ENCODE measurements at places on chromosomes 1 and 21.

DNA sequence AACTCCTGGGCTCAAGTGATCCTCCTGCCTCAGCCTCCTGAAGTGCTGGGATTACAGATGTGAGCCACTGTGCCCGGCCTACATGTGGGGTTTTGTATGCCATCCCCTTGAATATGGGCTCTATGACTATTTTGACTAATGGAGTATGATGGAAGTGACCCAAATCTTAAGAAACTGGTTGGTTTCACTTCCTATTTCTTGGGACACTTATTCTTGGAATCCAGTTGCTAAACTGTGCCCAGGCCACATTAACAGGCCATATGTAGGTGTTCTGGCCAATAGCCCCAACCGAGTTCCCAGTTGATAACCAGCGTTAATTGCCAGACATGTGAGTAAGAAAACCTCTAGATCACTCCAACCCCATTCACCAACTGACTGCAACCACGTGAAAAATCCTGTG, 36.3 kb upstream of the CLIC4 start:
- no peak for DNase-seq

DNA sequence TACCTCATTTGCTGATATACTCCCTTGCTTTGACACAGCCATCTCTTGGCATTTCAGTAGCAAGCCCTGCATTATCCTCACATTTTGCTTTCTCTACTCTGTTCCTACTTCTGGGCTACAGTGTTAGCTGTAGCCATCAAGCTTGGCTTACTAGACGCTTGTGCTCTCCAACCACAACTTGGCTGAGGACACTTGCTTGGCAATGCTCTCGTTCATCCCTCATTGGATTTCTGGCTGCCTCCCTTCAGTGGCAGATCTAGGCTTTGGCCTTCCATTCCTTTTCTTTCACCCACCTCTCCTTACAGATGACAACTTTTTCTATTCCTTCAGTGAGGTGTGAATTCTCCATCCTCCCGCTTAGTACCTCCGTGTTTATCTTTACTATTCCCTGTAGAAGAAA, 428.7 kb upstream of the LRRC7 start:
- no peak for DNase-seq

DNA sequence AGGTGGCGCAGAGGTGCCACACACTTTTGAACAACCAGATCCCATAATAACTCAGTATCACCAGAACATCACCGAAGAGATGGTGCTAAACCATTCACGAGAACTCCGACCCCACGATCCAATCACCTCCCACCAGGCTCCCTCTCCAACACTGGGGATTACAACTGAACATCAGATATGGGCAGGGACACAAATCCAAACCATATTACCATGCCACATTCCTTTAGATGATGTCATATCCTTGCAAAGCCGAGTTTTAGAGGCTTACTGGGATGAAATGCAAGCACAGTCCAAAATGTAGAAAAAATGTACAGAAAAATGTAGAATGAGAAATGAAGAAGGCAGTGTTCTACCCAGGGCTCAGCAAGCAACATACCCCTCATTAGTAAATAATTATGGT, 64.7 kb downstream of the SGIP1 start:
- DNase-seq: no peak

GRCh38 chr21:25806060-25806459, 71.3 kb downstream of the GABPA start:
- DNase-seq: no peak

DNA sequence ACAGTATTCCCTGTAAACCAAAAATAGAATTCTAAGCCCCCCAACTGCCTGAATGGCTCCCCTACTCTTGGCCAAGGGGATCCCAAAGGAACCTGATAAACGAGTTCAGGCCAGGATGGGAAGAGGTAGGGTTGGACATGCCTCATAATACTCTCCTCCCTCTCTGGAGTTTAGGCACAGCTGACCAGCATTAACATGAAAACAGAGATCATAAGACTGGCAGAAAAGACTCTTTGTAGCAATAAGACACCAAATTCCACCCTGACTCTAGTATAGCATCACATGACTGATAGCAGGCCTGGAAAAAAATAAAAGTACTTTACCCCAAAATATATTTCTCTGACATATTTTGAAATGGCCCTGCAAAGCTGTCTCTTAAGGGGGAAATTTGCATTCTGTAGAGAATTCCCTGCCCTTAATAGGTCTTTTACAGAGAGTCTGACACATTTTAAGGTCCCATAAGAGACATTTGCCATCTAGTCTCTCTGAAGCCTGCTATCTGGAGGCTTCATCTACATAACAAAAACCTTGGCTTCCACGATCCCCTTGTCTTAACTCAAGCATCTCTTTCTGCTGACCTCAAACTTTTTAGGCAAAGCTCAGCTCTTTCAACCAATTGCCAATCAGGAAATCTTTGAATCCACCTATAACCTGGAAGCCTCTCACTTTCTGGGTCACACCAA, 55.9 kb downstream of the SIK1 start:
- no peak for DNase-seq

GRCh38 chr1:16032388-16033102, 10.7 kb downstream of the CLCNKA start:
- DNase-seq: peak; percentile 72

DNA sequence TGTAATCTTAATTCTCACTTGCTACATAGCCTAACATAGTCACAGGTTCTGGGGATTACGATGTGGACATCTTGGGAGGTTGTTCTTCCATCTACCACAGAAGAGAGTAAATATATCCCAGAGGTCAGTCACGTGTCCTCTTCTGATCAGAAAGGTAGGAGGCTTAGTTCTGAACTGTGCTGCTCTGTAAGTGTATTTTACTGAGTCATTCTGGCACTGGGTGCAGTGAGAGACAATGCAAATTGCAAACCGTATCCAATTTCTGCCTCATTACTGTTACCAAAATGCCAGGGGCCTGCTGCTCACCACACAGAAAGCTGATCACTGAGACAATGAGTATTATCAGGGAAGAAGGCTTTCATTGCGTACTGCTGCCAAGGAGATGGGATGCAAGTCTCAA, 104.0 kb downstream of the GABPA start:
- DNase-seq: no peak

DNA sequence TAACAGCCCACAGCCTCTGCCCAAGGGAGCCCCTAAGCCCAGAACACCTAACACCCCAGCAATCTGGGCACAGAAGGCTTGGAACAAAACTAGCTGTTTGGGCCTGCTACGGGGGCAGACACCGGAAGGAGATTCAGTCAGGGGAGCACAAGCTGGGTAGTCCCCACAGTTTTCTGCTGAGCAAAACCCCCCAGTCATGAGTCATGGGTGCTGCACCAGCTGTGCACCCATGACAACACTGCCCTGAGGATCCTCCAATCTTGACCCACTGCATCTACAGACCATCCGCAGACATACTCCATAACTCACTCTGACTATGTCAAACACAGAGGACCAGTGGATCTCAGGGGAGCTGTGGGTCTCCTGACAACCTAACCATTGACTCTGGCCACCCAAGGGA, 105.1 kb downstream of the LRIG2 start:
- DNase-seq: no peak

- DNase-seq: no peak
These were observed 538.4 kb upstream of the NCAM2 start for GRCh38 chr21:20459838-20460237.

DNA sequence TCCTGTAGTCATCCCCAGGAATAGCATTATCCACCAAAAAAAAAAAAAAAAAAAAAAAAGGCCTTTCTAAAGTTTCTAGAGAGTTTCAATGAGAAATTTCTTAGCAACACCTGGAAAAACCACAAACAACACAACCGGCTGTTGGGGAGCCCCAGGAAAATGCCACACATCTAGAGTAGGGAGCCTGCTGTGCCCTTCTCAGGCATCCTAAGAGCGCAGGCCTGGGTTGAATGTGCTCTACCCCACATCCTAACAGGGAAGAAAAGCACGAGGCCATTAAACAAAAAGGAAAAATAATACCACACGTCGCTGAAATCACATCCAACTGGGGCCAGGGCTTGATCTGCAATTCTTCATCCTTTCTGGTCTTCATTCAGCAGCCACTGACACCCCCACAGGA, 367.5 kb downstream of the TGFB2 start:
- DNase-seq: no peak

DNA sequence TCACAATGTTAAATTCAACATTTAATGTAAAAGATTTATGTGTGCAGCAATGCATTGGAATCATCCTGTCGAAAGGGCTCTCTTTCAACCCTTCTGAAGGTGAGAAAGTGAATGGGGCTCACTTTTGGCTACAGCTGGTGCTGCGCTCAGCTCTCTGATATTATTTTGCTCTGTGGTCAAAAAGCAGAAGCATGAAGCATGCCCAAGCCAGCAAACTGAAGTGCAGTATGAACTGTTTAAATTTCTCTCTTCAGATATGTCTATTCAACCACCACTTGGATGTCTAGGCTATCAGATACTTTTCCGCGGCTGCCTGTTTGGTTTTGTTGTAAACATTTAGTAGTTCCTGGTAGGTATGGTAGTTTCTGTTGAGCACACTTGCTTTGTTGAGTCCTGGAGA, 216.9 kb upstream of the TMPRSS15 start:
- no peak for DNase-seq

- no peak for DNase-seq
These were observed 75.9 kb upstream of the GREM2 start for GRCh38 chr1:240687820-240688219.

- DNase-seq: no peak
These were observed 15.5 kb upstream of the IFNLR1 start for GRCh38 chr1:24202556-24202955.
